ENCODE measurements at places on chromosomes 2 and 18.

- no peak for DNase-seq
These were observed 322.2 kb upstream of the MYT1L start for GRCh38 chr2:2653231-2653630.

- DNase-seq, result no peak
These were observed 14.4 kb upstream of the HAAO start for GRCh38 chr2:42806786-42807185.

- no peak for DNase-seq
These were observed 820.6 kb upstream of the PIK3C3 start for GRCh38 chr18:41134426-41134825.

GRCh38 chr2:236545814-236546480 is 23.7 kb upstream of the ACKR3 start:
- DNase-seq, result no peak

GRCh38 chr2:60351802-60352201 is 201.7 kb downstream of the BCL11A start:
- no peak for DNase-seq

DNA sequence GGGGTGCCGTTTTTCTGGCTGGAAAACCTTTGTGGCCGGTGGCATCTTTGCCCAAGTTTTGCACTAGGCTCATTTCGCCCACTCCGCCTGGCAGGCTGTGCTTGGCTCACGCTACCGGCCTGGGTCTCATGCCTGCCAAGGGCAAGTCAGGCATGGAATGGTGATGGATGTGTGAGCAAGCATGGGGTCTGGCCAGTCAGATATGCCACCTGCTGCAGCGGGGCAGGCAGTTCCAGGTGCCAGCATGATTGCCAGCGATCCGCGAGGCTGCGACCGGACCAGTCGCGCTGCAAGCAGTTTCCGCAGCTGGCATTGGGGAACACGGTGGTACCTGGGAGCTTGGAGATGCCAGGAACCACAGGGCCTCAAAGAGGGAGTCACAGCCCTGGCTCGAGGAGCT is 40.6 kb downstream of the TAF1B start:
- no peak for DNase-seq

- DNase-seq, result no peak
These were observed 6.2 kb downstream of the APOB start for GRCh38 chr2:21037671-21038108.

DNA sequence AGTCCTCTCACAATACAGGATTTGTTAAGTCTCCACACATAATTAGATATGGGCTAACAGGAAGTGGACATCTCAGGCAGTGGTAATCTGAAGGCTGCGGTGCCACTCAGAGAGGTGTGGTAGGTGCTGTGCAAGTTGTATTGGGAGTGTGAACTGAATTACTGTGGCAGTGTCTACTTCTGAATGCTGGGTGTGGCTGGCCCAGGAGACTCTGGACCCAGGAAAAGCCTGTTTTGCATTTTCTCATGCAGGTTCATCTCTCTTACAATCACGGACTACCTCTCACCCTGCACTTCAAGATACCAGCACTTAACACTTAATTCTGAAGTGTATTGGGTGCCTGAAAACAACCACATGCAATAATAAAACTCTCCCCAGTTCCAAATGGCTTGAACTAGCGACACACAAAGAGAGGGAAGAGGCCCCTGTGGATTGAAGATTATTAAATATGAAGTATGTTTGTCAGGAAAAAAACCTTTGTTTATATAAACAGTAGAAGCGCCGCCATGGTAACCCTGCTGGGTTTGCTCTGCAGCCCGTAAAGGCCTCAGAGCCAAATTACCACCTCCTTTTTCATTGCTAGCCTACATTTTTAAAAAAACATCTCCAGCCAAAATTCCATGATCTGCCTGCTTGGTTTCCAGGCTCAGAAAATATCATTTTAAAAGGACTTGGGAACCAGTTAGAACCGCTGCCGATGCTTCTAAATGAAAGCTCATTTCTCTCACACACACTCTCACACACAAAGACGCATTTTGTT is 77.5 kb downstream of the GFPT1 start:
- DNase-seq, result peak; percentile 83

DNA sequence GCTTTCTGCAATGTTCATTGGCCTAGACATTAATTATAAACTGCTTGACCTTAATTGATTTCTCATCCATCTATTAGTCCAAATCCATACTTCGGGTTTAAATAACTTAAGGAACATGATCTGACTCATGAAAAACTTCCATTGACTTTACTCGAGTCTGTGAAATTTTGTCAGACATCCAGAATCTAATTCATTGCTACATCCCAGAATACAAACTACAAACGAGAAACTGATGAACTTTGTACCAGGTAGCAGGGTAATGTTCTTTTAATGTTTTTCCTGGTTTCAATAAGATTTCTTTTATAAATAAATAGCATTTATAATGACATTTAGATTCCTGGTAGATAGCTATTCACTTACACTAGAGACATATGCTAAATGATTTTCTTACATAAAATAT is 36.0 kb upstream of the IKZF2 start:
- no peak for DNase-seq

- no peak for DNase-seq
These were observed 92.0 kb downstream of the ASXL3 start for GRCh38 chr18:33670029-33670428.

GRCh38 chr18:59005262-59005661 is 134.4 kb upstream of the SEC11C start:
- peak; percentile 25 for DNase-seq

GRCh38 chr18:76343938-76344569 is 151.0 kb downstream of the ZNF516 start:
- DNase-seq, result no peak

GRCh38 chr2:179335732-179336131 is 71.1 kb upstream of the SESTD1 start:
- DNase-seq, result no peak

DNA sequence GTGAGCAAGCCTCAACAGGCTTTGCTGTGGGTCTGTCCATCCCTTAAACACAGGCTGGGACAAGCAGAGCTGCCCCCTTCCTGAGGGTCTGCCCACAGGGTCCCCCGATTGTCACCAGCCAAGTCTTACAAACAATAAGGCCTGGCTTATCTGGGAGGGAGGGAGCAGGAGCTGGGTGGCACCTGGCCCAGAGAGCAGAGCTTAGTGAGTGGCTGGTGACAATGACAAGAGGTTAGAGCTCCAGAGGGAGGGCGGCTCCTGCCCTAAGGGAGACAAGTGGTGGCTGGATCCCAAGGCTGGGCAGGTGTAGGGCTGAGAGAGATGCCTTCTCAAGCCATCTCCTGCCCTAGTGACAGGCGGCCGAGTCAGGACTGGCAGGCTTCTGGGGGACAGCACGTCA is 125.5 kb downstream of the KLHL29 start:
- DNase-seq, result no peak

- no peak for DNase-seq
These were observed 2.3 kb downstream of the LYPD1 start for GRCh38 chr2:132667706-132668105.

- no peak for DNase-seq
These were observed 128.3 kb upstream of the ETAA1 start for GRCh38 chr2:67268797-67269196.

GRCh38 chr18:79848579-79849327 is 51.0 kb downstream of the KCNG2 start:
- no peak for DNase-seq

DNA sequence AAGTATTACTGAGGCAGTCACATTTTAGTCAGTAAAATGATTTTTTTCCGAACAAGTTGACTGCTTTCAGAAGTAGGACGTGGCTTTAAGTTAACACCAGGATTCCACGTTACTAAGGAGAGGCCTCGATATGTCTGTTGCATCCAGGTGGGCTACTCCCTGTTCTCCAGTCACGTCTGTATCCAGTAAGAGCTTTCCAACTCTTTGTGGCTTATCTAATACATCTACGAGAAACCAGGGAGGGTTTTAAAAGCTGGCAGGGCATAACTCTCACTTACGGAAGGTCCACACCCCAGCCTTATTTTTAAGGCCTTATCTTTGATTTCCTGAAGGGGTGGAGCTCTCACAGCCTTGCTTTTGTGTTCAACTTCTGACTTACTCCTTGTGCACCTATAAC is 99.2 kb downstream of the SLC8A1 start:
- DNase-seq, result no peak

DNA sequence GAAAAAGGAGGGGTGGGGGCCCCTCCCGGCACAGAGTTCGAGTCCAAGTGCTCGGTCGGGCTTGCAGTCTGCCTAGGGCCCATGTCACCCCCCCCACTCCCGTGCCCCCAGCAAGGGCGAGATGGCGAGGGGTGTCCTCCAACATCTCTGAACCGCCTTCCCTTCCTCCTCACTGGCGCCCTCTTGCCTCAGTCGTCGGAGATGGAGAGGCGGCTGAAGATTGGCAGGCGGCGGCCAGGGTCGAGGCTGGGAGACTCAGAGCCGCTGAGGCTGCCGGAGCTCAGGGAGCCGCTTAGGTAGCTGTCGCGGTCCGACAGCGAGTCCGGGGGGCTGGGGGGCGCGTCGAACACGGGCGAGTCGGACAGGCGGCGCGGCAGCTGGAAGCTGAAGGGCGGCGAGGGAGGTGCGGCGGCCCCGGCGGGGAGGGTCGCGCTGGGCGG is 2.3 kb downstream of the ZFP36L2 start:
- peak; percentile 57 for DNase-seq

DNA sequence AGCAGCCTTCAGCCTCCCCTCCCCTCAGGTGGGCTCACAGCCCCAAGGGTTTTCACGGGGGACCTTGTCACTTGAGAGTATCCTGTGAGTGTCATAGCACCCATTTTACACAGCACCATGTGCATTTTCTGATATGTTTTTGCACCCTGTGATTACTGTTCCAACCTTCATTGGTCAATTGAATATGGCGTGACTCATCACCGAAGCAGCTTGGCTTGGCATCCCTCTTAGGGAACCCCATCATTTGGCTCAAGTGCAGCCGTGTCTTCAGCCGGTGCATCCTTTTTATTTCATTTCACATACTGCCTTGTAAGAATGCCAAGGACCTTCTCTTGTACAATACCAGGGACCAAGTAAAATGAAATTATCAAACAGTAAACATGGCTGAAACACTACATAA is 57.6 kb downstream of the NPAS2 start:
- DNase-seq, result no peak

GRCh38 chr2:179253226-179253625 is 11.4 kb downstream of the SESTD1 start:
- DNase-seq, result no peak

GRCh38 chr2:22450831-22451230 is 934.1 kb upstream of the KLHL29 start:
- DNase-seq, result no peak

- DNase-seq, result no peak
These were observed 12.5 kb upstream of the RAB31 start for GRCh38 chr18:9695605-9696004.

- DNase-seq, result no peak
These were observed 439.7 kb upstream of the FANCL start for GRCh38 chr2:58680755-58681310.

DNA sequence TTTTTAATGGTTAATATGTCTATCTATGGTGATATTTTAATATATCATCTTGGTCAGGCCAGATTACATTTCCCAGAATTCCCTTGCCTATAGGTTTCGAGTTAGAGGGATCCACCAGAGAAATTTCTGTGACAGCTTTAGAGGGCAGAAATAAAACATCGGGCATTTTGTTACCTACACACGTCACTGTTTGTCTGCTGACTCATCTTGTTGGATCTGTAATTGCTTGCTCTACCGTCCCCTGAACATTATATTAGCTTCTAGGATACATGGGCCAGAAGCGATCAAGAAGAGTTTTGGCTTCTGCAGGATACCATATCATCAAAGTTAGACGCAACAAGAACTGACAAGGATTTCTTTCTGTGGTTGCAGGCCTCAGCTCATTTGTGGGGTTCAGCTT is 795.8 kb upstream of the GCFC2 start:
- no peak for DNase-seq

DNA sequence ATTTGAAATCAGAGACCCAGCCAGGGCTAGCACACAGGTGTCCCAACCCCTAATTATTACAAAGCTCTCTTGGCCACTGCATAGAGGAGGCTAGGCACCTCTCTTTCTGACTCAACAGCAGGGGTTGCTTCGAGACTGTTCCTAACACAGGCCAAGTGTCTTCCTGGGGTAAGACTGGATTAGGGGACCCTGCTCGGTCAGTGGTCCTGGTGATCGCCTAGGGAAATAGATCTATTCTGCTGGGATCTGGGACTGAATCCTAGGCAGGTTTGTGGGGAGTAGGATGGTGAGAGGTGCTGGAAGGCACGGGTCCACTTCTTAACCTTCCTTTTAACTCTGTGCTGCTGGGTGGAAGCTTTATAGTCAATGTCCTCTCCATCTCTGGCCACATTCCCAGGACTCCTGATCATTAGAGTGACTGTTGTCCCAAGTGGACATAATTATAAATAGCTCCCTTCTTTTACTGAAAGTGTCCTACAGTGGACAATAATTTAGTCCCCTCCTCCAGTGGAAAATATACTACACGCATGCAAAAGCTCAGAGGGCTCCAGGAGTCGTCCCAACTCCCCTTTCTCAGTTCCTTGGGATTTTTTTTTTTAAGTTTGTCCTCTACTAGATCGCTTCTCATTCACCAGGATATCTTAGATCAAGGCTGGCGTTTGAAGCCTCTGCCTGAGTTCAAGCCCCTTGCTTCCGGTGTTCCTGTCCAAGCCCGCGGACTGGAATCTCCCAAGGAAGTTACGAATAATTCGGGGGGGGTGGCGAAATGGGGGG is 1.3 kb upstream of the TRIB2 start:
- no peak for DNase-seq

DNA sequence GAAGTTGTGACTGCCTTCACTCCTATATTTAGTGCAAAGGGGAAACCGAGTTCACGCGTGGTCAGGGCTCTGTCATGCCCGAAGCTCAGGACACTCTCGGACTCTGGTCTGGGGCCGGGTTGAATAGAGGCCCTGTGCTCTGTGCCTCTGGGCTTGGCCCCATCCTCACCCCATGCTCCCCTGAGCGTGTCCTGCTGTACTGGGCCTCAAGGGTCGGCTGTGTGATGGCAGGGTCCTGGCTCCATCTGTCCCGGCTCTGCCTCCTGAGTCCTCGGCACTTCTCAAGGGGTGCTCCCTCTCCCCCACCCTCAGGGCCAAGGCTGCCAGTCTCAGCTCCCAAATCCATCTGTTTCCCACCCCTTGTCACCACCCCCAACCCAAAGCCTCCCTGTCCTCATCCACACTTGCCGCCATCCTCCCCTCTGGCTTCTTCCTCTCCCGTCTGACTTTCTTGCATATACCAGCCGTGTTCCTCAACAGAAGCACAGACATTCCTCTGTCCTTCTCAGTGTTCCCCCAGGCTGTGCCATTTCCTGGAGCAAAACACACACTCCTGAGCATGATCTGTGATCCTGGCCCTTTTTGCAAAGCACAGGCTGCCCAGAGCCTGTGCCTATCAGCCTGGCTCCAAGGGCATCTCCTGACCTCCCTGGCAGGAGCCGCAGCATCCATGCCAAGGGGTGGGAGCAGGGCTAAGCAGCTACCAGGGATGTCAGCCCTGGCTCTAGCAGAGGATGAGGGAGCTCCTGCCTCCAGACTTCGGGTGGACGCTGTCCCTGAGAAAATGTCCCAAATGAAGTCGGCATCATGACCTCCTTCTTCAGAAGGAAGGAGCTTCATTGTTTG is 64.2 kb upstream of the OTOS start:
- no peak for DNase-seq

DNA sequence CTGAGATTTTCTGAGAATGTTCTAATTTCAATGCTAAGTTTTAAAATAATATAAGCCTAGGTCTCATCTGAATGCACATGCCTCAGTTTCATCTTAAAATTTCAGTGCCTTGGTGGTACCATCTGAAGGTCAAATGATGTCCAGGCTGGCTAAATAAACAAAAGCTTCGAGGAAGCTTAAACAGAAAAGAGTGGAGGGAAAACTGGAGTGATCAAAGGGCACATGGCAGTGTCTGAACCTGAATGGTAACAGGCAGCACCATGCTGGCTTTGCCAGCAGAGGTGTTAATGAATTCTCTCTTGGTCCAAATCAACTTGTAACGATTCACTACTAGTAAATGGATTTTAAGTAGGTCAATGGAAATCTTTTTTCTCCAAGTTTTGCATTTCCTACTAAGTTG is 158.4 kb upstream of the MEX3C start:
- DNase-seq, result no peak

Measured in large intestine (tissue), 12 donors.